ENCODE measurements at places on chromosomes 7 and 10. TPM values are rescaled to one million over a fixed set of nuclear protein-coding genes. Genes with fewer than 3 reads are reported as not detected.
A peak's percentile ranks its signal among the peaks of the same experiment; 100 is the strongest.

DNA sequence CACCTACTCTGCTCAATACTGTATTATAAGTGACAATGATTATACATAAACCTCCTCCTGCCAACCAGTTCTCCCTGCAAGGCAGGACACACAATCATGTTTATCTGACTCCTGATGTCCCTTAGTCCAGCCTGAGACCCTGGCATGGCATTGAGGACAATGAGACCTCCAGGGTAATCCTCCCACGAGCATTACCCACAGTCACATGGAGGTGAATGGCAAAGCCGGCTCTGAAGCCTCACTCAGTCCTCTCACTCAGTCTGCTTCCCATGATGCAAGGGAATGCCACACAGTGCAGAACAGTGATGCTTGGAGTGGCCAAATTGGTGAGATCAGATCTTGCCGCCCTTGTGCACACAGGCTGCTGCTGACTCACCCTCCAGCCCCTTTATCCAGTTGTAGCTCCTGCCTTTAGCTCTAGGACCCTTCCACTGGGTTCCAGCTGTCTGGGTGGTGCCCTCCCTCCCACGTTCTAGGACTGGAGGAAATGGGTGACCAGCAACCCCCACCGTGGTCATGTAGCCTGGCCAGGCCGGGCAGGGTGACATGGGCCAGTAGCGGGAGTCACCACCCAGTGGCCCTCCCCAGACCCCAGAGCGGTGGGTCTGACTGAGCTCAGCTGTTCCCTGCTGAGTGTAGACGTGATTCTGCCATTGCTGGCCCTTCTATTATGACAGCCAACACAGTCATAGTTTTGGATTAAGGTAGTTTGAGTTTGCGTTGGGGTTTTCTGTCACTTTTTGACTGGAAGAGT, 5.5 kb upstream of the ADCY1 start:
- no peaks in the 10 kb centered on the region for H3K36me3 ChIP-seq
- no peak for DNase-seq
- H3K27ac ChIP-seq: no peak overlapping the region
- no peaks in the 10 kb centered on the region for H3K27me3 ChIP-seq
- H3K4me3 ChIP-seq: no peak overlapping the region
- peaks cover 17% of the 10 kb centered on the region for H3K4me1 ChIP-seq

Gene RELN
- 8.0 TPM for total RNA-seq

GRCh38 chr10:33052263-33052875, 94.3 kb upstream of the ITGB1 start:
- no peak overlapping the region for H3K4me3 ChIP-seq
- DNase-seq: peak; percentile 42
- H3K27ac ChIP-seq: no peak overlapping the region
- H3K4me1 ChIP-seq: peaks cover 6% of the 10 kb centered on the region
- no peaks in the 10 kb centered on the region for H3K36me3 ChIP-seq

DNA sequence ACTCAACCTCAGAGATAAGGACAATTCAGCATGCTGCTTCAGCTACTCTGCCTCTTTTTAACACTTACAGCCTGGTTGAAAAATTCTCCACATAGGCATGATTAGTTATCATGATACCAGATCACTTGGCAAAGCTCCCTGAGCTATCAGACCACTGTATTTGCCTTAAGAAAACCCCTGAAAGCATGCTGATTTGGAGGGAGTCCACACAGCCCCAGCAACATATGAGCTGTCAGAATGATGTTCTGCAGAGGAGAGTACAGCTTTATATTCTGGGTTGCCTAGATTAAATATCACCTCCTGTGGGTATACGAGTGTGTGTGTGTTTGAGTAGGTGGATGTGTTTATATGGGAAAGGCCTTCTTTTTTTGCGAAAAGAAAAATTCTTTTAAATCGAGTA, 170.2 kb upstream of the CHRM2 start:
- no peaks in the 10 kb centered on the region for H3K27me3 ChIP-seq
- no peak overlapping the region for H3K4me3 ChIP-seq
- no peaks in the 10 kb centered on the region for H3K36me3 ChIP-seq
- no peak for DNase-seq

- H3K4me3 ChIP-seq: no peak overlapping the region
- H3K27ac ChIP-seq: no peak overlapping the region
- H3K27me3 ChIP-seq: peaks cover 20% of the 10 kb centered on the region
- DNase-seq: peak; percentile 55
Measured at GRCh38 chr10:29186221-29186620, 102.6 kb upstream of the LYZL1 start.

Gene KLF14
- total RNA-seq: not detected

DNA sequence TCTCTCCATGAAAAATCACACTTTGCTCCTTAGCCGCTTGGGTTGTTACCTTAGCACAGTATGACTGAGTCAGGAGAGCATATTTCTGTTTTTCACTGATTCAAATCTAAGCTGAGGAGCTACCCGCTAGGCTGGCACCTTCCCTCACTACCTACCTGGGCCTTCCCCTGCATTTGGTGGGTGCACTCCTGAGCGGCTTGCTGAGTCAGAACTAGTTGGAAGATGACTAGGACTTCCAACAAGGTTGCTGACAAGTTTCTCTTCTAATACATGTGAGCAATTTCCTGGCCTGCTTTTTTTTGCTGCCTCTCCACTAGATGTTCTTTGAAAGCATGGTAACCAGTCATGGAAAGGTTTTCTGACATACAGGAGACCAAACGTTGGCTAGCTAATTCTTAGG, 43.8 kb upstream of the SEC61G start:
- H3K4me1 ChIP-seq: peaks cover 9% of the 10 kb centered on the region
- no peaks in the 10 kb centered on the region for H3K27me3 ChIP-seq
- no peak overlapping the region for H3K27ac ChIP-seq
- DNase-seq: no peak

Gene GJD4
- not detected for total RNA-seq

DNA sequence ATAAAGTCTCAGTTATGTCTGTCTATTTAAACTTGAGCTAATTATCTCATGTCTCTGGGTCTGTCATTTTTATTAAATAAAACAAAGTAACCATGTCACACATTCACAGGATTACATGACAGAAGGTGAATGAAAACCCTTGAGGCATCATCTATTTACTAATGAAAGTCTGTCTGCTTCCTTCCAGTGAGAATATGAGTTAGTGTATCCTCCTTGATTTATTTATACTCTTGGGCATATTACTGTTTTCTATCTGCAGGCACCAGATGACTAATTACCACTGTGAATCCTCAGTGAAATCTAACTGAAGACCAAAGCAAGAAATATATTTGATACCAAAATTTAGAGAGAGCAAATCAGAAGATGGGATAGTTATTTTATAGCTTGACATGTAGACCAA, 163.7 kb downstream of the CDC14C start:
- no peak for DNase-seq
- no peak overlapping the region for H3K27ac ChIP-seq
- H3K4me3 ChIP-seq: no peak overlapping the region
- no peaks in the 10 kb centered on the region for H3K36me3 ChIP-seq

- no peak overlapping the region for H3K27ac ChIP-seq
- no peaks in the 10 kb centered on the region for H3K36me3 ChIP-seq
- no peaks in the 10 kb centered on the region for H3K4me1 ChIP-seq
- no peaks in the 10 kb centered on the region for H3K27me3 ChIP-seq
Measured at GRCh38 chr7:7719236-7719635, 829 bp upstream of the RPA3 start.

DNA sequence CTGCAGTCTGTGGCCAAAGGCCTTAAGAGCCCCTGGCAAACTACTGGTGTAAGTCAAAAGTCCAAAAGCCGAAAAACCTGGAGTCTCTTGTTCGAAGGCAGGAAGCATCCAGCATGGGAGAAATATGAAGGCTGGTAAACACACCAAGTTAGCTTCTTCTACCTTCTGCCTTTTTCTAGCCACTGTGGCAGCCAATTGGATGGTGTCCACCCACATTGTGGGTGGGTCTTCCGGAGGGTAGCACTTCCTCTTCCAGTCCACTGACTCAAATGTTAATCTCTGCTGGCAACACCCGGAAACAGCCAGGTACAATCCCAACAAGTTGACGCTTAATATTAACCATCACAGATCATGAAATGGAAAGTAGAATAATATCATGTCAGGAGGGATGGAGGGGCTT, 827.6 kb downstream of the SORCS1 start:
- DNase-seq: no peak
- no peaks in the 10 kb centered on the region for H3K4me1 ChIP-seq
- no peaks in the 10 kb centered on the region for H3K36me3 ChIP-seq
- H3K27ac ChIP-seq: no peak overlapping the region

DNA sequence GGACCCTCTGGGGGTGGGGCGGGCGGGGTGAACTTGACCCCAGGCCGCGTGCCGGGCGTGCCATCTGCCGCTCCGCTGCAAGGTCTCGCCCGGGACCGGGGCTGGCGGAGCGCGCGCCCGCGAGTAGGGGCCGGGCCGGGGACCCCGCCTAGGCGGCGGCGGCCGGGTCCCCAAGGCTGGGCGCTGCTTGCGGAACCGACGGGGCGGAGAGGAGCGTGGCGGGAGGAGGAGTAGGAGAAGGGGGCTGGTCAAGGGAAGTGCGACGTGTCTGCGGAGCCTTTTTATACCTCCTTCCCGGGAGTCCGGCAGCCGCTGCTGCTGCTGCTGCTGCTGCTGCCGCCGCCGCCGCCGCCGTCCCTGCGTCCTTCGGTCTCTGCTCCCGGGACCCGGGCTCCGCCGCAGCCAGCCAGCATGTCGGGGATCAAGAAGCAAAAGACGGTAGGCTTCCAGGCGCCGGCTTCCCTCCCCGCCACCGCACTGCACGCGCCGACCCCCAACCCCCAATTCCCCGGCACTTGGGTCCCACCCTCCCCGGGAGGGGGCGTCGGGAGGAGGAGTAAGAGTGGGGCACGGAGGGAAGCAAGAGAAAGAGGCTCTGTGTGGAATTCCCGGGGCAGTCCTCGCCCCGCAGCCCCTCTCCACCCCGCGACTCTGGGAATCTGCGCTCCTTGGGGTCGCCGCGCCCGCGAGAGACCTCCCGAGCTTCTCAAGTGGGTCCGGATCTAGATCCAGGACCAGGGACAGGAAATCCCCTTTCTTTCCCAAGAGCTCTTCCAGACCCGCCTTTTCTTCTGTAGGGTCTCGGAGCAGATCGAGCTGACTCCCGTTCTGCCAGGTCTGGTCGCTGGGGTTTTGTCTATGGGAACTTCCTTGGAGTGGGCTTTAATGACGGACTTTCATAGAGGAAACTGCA, at the start of gene PAPSS2:
TSS of gene PAPSS2 (plus strand) at position 308 of the 913 bp plus-strand sequence. CDS start at position 412, 104 bp downstream.
- H3K27me3 ChIP-seq: peaks cover 32% of the 10 kb centered on the region
- peak within 1 kb of the TSS; percentile 72 for H3K27ac ChIP-seq
- peak within 1 kb of the TSS; percentile 71 for H3K4me3 ChIP-seq
- H3K4me1 ChIP-seq: peaks cover 25% of the 10 kb centered on the region

Gene HKDC1
- 1.5 TPM for total RNA-seq

DNA sequence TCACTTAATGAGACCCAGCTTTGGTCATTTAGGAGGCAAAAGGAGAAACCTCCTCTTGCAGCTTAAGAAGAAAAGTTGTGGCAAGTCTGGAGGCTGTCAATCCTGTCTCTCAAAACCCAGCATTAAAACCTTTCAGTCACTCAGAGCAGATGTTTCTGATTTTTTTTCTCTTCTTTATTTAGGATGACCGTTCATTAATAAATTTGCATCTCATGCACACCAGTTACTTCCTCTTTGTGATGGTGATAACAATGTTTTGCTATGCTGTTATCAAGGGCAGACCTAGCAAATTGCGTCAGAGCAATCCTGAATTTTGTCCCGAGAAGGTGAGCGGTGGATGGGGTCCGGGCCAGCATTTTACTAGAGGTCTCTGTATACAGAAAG, 32.0 kb downstream of the TMEM248 start:
- peaks cover 84% of the 10 kb centered on the region for H3K36me3 ChIP-seq
- H3K27ac ChIP-seq: no peak overlapping the region
- no peak overlapping the region for H3K4me3 ChIP-seq
- DNase-seq: no peak

DNA sequence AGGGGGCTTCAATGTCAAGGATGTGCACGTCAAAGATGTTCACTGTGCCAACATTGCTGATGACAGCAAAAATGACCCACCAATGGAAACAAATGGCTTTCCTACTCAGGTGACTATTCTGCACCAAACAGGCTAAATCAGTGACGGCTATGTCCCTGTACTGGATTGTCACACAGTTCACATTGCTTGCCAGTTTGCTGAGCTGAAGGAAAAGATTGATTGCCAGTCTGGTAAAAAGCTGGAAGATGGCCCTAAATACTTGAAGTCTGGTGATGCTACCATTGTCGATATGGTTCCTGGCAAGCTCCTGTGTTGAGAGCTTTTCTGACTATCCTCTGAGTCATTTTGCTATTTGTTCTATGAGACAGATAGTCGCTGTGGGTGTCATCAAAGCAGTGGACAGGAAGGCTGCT, 202.2 kb upstream of the ETV1 start:
- no peak for DNase-seq
- no peak overlapping the region for H3K27ac ChIP-seq
- no peaks in the 10 kb centered on the region for H3K36me3 ChIP-seq
- no peak overlapping the region for H3K4me3 ChIP-seq

- no peaks in the 10 kb centered on the region for H3K27me3 ChIP-seq
- H3K4me1 ChIP-seq: no peaks in the 10 kb centered on the region
- DNase-seq: no peak
- H3K27ac ChIP-seq: no peak overlapping the region
- no peak overlapping the region for H3K4me3 ChIP-seq
Measured at GRCh38 chr7:144455040-144455404, 51.5 kb upstream of the NOBOX start.

DNA sequence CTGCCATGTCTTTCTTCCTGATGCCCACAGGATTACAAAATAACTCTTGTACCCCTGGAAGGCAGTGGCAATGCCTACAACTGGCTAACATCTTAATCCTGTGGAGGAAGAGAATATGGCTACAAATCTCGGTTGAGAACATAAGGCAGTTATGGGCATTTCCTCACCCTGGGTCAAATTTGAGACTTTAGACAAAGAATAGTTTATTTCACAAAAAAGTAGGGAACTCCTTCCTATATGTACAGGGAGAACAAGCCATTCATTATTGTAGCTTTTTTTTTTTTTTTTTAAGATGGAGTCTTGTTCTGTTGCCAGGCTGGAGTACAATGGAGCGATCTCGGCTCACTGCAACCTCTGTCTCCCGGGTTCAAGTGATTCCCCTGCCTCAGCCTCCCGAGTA, 2.6 kb downstream of the ALDH18A1 start:
- H3K27me3 ChIP-seq: no peaks in the 10 kb centered on the region
- no peak overlapping the region for H3K4me3 ChIP-seq
- peaks cover 22% of the 10 kb centered on the region for H3K36me3 ChIP-seq
- peaks cover 9% of the 10 kb centered on the region for H3K4me1 ChIP-seq

GRCh38 chr7:3087243-3087755, 43.6 kb upstream of the CARD11 start:
- no peaks in the 10 kb centered on the region for H3K36me3 ChIP-seq
- H3K4me3 ChIP-seq: no peak overlapping the region
- H3K27ac ChIP-seq: no peak overlapping the region
- H3K4me1 ChIP-seq: no peaks in the 10 kb centered on the region

Gene CPED1
- 28.1 TPM for total RNA-seq

Gene PRLHR
- 0.78 TPM for total RNA-seq

Gene CDK14
- 13.9 TPM for total RNA-seq

Gene ADAM12
- under 0.01 TPM for total RNA-seq

Gene LRRTM3
- total RNA-seq: 0.13 TPM

Gene VWC2
- total RNA-seq: not detected

Measured in esophagus muscularis mucosa (tissue), 4 donors.